Neuronal stem cell (in vitro differentiated cells): ENCODE measurements at places on chromosomes 3 and 15.

DNA sequence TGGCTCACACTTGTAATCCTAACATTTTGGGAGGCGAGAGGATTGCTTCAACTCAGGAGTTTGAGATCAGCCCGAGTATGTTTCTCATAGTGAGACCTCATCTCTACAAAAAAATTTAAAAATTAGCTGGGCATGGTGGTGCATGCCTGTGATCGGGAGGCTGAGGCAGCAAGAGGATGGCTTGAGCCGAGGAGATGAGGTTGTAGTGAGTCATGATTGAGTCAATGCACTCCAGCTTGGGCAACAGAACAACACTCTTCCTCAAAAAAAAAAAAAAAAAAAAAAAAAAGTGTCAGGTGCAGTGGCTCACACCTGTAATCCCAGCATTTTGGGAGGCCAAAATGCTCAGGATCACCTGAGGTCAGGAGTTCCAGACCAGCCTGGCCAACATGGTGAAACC, 2.4 kb downstream of the RPL39L start:
- H3K4me1 ChIP-seq: no peaks in the 10 kb centered on the region
- no peak overlapping the region for H3K4me3 ChIP-seq
- H3K27ac ChIP-seq: no peak overlapping the region

GRCh38 chr3:136621628-136622027, 130.6 kb downstream of the STAG1 start:
- no peaks in the 10 kb centered on the region for H3K27me3 ChIP-seq
- no peak overlapping the region for H3K4me3 ChIP-seq
- peaks cover 4% of the 10 kb centered on the region for H3K4me1 ChIP-seq
- DNase-seq: no peak
- H3K36me3 ChIP-seq: peaks cover 23% of the 10 kb centered on the region

DNA sequence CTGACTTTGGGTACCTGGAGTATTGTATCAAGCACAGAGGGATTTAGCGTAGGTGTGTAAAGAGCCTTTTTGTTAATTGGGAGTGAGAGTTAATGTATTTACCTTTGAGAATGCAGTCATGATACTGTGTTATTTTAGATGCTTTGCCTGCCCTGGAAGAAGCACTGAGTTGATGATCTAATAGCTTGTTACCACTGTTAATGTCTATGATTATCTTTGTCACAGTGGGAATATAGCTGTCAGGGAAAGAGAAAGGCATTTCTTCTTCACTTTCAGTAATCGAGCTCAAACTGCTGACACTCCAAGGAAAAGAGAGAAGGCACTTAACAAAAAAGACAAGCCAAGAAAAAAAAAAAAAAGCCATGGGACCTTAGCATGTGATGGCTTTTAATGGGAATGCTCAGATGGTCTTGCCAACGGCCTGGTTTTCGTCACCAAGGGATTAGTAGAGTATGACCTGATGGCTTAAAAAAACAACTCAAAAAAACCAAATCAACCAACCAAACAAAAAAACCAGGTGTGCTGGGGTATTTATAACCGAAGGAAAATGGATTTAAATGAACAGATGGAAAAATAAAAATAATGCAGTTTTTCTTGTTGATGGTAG, 387.4 kb downstream of the PTPRG start:
- peaks cover 35% of the 10 kb centered on the region for H3K4me1 ChIP-seq
- H3K36me3 ChIP-seq: no peaks in the 10 kb centered on the region
- no peak for DNase-seq
- H3K4me3 ChIP-seq: no peak overlapping the region
- H3K27me3 ChIP-seq: no peaks in the 10 kb centered on the region

DNA sequence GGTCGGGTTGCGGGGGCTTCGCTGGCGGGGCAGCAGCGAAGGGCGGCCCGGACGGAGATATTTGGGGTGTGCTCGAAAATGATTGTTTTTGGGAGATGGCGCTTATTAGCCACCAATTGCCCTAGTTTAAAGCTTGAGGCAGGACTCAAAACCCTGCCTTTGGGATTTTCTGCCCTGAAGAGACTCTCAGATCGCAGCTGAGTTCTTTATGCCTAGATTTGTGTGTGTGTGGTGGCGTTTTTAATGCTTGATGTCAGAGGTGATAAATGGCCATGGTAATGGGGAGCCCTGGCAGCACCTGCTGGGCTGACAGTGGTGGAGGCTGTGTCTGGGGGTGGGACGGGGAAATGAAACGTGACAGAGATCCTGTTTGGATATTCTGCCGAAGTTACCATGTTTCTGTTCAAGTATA, 604 bp downstream of the KCTD6 start:
- H3K4me3 ChIP-seq: peak overlapping the region; percentile 79
- H3K27ac ChIP-seq: no peak overlapping the region
- no peak for DNase-seq

- no peak overlapping the region for H3K27ac ChIP-seq
- no peak overlapping the region for H3K4me3 ChIP-seq
- H3K27me3 ChIP-seq: no peaks in the 10 kb centered on the region
- DNase-seq: no peak
- H3K4me1 ChIP-seq: peaks cover 8% of the 10 kb centered on the region
- no peaks in the 10 kb centered on the region for H3K36me3 ChIP-seq
Observed at GRCh38 chr3:188156056-188156455, 2.1 kb downstream of the LPP start.

GRCh38 chr15:77009646-77010311, 14.9 kb downstream of the PSTPIP1 start:
- no peak overlapping the region for H3K27ac ChIP-seq
- no peaks in the 10 kb centered on the region for H3K36me3 ChIP-seq
- H3K4me1 ChIP-seq: no peaks in the 10 kb centered on the region
- no peak overlapping the region for H3K4me3 ChIP-seq

- DNase-seq: no peak
- H3K36me3 ChIP-seq: no peaks in the 10 kb centered on the region
- H3K4me3 ChIP-seq: no peak overlapping the region
- no peak overlapping the region for H3K27ac ChIP-seq
- H3K27me3 ChIP-seq: peaks cover 4% of the 10 kb centered on the region
Observed at GRCh38 chr15:42111924-42112323, 17.6 kb upstream of the PLA2G4D start.

DNA sequence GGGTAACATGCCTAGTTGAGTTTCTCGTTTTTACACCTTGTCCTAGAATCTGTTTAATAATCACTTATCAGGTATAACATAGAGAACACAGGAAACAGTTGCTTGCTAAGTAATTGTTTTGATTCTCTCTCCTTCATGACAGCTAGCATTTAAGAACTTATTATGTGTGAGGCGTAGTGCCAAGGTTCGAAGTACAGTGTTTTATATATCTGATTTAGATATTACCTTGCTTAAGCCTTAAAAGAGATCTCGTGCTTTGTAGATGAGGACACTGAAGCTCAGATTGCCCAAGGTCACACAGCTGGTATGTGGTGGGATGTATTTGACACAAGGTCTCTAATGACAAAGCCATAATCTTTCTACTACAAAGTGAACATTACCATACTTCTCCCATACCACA, 29.0 kb upstream of the IFT57 start:
- H3K36me3 ChIP-seq: no peaks in the 10 kb centered on the region
- H3K27me3 ChIP-seq: no peaks in the 10 kb centered on the region
- no peak for DNase-seq
- H3K4me3 ChIP-seq: no peak overlapping the region

DNA sequence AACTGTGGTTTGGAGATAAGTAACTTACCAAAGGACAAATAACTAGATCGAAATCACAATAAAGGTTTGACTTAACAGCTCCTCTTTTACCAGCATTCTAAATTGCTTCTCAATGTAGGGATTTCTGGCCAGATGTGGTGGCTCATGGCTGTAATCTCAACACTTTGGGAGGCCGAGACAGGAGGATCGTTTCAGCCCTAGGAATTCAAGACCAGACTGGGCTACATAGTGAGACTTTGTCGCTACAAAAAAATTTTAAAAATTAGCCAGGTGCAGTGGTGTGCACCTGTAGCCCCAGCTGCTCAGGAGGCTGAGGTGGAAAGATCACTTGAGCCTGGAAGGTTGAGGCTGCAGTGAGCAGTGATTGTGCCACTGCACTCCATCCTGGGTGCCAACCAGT, 17.4 kb upstream of the IGF2BP2 start:
- no peaks in the 10 kb centered on the region for H3K36me3 ChIP-seq
- no peak overlapping the region for H3K27ac ChIP-seq
- no peak overlapping the region for H3K4me3 ChIP-seq

GRCh38 chr3:25748189-25748588, 35.1 kb downstream of the NGLY1 start:
- DNase-seq: no peak
- peaks cover 3% of the 10 kb centered on the region for H3K4me1 ChIP-seq
- H3K36me3 ChIP-seq: peaks cover 43% of the 10 kb centered on the region
- H3K27ac ChIP-seq: no peak overlapping the region
